Omental fat pad (tissue), 4 donors: ENCODE measurements at places on chromosomes 6 and 20.

- no peak for DNase-seq
These were observed 180.5 kb downstream of the ZFP64 start for GRCh38 chr20:52011093-52011492.

- DNase-seq: no peak
These were observed 11.5 kb upstream of the SSR1 start for GRCh38 chr6:7324520-7324919.

- no peak for DNase-seq
These were observed 64.2 kb downstream of the DLL1 start for GRCh38 chr6:170226647-170227046.

DNA sequence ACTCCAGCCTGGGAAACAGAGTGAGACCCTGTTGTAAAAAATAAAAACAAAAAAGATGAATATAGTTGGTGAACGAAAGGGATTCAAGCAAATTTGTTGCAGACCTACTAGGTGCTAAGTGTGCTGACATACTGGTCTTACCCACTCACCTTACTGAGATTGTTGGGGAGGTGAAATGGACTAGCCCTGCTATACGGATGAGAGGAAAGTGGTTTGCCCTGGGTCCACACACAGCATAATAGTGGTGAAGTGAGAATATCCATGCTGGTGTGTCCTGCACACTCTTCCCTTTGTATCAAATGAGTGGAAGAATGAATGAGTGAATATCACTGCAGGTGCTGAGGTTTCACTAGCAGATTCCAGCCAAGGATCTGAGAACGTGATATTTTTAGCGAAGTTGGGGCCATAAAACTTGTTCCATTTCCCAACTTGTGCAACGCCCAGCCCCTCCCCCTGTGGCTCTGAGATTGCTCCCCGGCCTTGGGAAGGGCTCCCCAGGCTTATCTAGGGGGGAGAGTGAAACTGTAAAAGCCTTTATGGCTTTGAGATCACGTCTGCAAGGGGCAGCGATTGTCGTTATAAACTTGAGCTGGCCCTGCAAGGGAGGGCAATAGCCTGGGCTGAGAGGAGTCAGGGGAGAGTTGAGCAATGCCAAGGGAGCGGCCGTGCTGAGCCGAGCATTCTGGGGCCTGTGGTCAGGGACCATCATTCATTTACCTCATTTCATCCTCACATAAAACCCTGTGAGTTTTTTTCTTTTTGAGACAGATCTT lies 33.2 kb upstream of the TTPAL start:
- no peak for DNase-seq

GRCh38 chr20:4059606-4060005 lies 44.2 kb upstream of the RNF24 start:
- no peak for DNase-seq

- peak; percentile 52 for DNase-seq
These were observed 38.7 kb downstream of the GSTA2 start for GRCh38 chr6:52724406-52725121.

DNA sequence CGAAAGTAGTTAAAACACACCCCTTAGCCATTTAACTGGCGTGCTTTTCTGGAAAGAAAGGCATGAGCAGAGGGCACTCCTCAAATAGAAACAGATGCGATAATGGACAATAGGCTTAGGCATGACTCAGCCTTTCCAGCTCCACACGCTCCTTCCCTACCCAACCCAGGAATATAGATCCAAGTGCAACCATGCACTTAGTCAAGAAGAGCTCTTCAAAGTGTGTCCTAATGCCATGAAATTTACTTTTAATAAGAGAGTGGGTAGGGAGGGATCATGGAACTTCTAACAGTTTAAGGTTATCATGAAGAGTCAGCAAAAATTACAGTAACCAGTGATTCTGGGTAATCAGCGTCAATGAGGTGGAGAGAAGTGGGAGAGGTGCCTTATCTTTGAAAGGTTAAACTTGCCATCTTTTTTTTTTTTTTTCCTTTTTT lies 2.4 kb upstream of the EFHC1 start:
- no peak for DNase-seq

- DNase-seq: no peak
These were observed 127.2 kb downstream of the EYA2 start for GRCh38 chr20:47021850-47022249.

DNA sequence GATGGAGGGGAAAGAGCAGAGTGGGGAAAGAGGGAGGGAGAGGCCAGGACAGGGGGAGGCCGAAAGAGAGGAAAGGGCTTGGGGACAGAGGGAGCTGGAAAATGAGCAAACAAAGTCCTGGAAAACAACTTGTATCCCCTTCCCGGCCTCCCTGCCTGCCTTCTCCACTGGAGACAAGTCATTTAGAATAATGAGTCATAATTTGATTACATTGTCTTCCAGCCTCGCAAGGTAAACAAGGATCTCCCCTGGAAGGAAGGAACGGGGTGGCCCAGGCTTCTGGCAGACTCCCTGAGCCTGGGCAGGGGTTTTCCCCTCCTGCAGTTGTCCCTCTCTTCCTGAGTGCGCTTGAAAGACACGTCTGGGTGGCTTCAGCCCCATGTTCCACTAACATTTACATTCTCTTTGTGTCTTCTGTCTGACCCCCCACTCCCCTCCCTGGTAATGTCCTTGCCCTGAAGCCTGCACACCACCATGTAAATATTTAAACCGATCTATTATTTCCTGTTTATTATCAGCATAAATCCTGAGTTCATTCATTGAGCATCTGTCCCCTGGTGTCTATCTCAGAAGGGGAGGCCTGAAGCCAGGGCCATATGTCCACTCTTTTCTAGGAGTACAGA lies 12.1 kb upstream of the MRPS18A start:
- no peak for DNase-seq

GRCh38 chr6:134106702-134107101 lies 54.3 kb upstream of the SLC2A12 start:
- DNase-seq: no peak

DNA sequence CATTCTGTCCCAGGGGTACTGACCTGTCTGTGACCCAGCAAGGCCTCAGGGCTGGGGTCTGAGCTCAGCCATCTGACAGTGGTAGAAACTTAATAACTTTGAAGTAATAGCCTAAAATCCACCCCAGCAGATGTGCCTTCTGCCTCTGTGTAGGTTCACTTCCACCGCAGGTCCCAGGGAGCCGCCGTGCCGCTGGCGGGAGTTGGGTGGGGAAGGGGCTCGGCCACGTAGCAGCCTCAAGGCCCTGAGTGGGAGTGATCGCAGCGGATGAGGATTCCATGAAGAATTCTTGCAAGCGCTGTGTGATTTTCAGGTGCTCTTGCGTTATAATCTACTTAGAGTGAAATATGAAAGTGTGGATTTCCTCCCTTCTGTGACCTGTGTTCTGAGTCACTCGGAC lies 163.7 kb downstream of the DTNBP1 start:
- DNase-seq: peak; percentile 21

- DNase-seq: no peak
These were observed 925.5 kb upstream of the SLC35B3 start for GRCh38 chr6:9360881-9361280.

DNA sequence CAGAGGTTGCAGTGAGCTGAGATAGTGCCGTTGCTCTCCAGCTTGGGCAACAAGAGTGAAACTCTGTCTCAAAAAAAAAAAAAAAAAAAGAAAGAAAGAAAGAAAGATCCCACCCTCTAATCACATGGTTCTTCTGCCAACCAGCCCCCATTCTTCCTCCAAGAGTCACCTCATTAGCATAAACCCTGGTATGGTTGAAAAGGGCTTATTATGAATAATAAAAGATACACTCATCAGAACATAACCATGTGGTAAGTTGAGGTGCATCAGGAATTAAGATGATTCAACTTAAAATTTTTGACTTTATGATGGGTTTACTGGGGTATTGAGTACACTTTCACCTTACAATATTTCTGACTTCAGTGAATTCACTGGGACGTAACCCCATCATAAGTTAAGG lies 793 bp upstream of the TRIM40 start:
- no peak for DNase-seq

- no peak for DNase-seq
These were observed 48.7 kb upstream of the CDH4 start for GRCh38 chr20:61203320-61203719.

DNA sequence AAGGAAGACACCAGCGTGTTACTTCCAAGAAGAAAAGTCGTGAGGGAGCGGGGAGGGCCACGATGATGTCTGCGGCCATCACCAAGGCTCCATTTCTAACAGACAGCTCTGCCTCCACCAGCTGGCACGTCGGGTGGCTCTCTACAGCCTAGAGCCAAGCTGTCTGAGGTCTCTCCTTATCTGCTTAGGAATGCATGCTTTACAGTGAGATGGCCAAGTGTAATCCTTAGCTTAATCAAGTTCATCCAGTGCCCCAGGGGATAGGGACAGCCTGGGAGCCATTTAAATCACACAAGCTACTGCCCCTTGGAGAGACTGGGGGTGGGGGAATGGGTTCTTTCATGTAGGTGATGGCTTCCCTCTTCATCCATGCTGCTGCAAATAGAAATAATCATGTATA lies 213.8 kb upstream of the CST7 start:
- DNase-seq: no peak

- no peak for DNase-seq
These were observed 53.2 kb downstream of the FAXC start for GRCh38 chr6:99296261-99296660.

- no peak for DNase-seq
These were observed 278.6 kb downstream of the TBC1D7 start for GRCh38 chr6:13049666-13050254.

GRCh38 chr6:13411484-13411883 lies 75.9 kb downstream of the GFOD1 start:
- no peak for DNase-seq

DNA sequence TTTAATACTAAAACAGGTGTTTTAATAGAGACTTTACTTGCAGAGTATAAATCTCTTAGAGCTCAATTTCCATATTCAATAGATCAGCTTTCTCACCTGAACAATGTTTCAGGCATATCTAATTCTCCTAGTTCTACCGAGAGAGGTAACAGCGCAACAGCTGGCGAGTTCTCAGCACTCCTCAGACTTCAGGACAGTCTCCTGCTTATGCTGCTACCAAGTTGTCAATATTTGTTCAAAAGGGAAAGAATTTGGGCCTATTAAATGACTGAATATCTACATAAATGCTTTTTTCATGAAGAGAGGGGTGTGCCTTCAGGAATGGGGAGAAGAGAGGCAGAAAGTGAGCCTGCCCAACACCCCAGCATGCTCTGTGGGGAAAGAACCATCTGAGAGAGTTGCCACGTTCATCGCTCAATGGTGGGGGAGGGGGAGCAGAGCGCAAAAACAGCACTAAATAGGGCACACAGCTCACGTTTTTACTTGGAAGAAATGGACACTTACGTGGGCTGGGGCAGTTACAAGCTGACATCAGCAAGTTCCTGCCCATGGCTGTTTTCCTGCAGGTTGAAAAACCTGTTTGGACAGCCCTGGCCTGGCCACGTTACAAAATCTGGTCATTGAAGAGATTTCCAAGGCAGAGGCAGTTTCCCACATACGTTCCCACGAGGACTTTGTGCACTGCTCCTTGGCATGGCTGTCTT lies 38.0 kb downstream of the EZR start:
- DNase-seq: peak; percentile 21

DNA sequence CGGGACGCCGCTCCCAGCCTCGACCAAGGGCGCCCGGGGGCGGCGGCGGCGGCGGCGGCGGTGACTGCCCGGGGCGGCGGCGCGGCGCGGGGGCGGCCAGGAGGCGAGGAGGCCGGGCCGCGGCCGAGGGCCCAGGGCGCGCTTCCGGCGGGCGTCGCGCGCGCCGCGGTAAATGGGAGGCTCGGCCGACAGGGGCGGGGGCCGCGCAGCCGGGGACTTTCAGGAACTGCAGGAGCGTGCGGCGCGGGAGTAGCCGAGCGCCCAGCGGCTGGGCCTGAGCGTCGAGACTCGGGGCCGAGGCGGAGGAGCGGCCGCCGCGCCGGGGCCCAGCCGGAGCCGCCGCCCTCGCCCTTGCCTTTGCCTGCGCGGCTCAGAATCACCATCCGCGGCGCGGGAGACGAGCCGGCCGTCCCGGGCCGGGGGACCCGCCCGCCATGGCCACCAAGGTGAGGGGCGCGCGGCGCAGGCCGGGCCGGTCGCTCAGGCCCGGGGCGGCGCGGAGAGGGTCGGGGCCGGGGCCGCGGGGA lies at the start of gene SNX9:
Gene SNX9, plus strand, starts transcription at position 246 of the 527 bp plus-strand sequence. Its CDS starts 189 bp downstream, at position 435.
- peak; percentile 40 for DNase-seq

DNA sequence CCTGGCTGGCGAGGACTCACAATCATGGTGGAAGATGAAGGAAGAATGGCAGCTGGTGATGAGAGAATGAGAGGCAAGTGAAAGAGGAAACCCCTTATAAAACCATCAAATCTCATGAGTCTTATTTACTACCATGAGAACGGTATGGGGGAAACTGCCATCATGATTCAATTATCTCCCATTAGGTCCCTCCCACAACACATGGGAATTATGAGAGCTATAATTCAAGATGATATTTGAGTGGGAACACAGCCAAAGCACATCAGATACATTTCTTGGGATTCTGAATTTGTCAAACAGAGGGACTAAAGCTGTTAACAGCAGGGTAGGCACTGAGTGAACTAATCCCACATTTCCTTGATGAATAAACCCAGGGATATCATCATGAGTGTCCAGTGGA lies 116.2 kb upstream of the PLCB4 start:
- no peak for DNase-seq

GRCh38 chr6:166671434-166672081 lies 44.5 kb upstream of the RPS6KA2 start:
- no peak for DNase-seq

GRCh38 chr6:152071843-152072242 lies 264.4 kb downstream of the ESR1 start:
- DNase-seq: no peak

DNA sequence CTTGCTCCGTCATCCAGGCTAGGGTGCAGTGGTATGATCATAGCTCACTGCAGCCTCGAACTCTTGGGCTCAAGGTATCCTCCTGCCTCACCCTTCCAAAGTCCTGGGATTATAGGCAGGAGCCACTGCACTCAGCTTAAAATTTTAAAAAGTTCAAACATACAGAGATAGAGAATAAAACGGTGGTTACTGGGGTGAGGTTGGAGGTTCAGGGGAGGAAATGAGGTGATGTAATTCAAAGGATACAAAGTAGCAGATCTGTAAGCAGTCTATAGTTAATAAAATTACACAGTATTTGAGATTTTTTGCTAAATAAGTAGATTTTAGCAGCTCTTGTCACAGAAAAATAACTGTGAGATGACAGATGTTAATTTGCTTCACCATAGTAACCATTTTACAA lies 7.5 kb upstream of the AFG1L start:
- DNase-seq: no peak

- no peak for DNase-seq
These were observed 236.5 kb downstream of the HACE1 start for GRCh38 chr6:104623052-104623690.

GRCh38 chr20:11676630-11677287 lies 240.9 kb upstream of the BTBD3 start:
- no peak for DNase-seq

GRCh38 chr6:54327631-54328030 lies 19.4 kb downstream of the TINAG start:
- no peak for DNase-seq

GRCh38 chr6:11218538-11219399 lies 13.7 kb downstream of the NEDD9 start:
- no peak for DNase-seq

DNA sequence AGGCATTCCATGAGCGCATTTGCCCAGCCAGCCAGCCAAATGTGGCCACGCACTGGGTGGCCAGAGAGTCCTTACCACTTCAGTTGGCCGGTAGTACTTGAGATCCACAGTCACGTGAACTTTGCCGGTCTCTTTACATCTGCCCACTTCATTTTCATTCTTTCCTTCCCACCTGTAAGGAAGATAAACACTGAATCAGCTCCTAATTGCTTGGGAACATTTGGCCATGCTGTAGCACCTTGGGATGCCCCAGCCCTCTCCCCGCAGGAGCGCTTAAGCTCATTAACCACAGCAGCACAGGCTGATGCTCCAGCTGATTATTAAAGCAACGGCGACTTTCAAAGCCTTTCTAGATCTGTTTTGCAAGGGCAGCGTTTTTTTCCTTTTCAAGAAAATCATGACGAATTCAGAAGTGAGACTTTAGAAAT lies 116.6 kb downstream of the FOXC1 start:
- no peak for DNase-seq
